Stimulated activated CD4-positive, alpha-beta T cell treated with anti-CD3 and anti-CD28 coated beads, Interleukin-15, amount 100 ng/mL, for 1 hour (primary cell): ENCODE measurements at places on chromosomes 2 and 18.

DNA sequence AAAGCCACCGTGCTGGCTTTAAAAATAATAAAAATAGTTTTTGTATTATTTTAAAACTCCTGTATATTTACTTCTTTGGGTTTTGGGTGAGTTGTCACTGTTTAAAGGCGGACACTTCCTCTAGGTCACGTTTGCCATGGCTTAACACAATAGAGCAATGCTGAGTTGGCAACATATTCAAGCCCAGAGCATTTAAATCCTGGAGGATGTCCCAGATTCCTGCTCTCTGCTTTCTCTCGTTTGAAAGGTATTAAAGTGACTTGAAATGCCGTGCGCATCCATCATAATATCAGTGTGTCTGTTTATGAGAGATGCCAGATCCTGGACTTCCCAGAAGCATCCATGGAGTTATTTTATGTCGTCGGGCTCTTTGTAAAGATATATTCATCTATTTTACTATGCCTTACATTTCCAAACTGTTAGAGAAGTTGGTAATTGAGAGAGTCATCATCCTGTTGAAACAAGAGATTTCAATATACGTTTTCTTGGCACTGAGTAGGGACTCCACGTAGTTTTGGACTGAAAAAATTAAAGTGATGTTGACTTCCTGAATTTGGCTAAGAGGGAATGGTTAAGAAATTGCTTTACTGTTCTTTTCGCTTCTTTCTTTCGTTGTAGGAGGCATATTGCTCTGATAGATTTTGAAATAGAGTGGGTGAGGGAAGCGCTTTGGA lies 150.6 kb downstream of the ZNF236 start:
- DNase-seq, result no peak

- DNase-seq, result no peak
Measured at GRCh38 chr18:77102259-77103040, 30.1 kb downstream of the MBP start.

- no peak for DNase-seq
Measured at GRCh38 chr2:85989288-85989865, 100.6 kb upstream of the ST3GAL5 start.

- no peak for DNase-seq
Measured at GRCh38 chr2:23835988-23836387, 90.9 kb downstream of the ATAD2B start.

DNA sequence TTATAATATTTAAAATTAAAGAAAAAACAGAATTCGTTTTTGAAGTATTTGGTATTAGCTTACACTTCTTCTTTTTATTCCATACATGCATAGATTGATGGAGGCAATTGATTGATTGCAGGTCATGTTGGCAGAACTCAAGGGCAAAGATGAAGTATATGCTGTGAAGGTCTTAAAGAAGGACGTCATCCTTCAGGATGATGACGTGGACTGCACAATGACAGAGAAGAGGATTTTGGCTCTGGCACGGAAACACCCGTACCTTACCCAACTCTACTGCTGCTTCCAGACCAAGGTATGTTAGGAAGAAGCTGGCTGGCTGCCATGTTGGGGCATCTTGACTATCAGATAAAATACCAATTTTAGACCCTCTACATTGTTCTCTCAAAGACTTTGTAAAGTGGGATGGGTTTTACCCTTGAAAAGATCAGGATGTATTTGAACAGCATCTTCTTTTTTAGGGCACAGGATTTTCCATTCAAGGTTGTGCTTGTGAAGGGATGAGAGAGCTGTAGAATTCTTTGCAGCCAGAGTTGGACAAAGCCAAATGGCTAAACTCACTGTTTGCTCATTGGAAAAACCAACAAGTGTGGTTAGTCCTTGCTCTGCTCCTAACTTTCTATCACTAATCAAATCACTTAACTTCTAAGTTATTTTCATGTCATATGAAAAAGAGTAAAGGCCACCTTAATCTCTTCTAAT lies 286.8 kb upstream of the EPAS1 start:
- DNase-seq, result no peak

DNA sequence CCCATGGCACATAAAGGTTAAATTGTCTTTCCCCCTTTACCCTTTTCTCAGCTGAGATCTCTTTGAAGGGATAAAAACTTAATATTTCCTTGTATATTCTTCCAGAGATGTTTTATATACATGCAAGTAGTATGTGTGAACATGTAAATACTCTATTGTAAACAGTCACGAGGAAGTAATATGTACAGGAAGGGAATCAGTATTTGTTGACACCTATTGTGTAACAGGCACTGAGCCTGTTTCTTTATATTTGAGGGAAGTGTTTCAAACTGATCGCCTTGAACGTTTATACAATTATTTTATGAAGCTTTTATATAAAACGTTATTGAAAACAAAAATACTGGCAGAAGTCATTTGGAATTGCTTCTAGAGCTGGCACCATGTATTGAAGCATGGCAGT lies 13.2 kb downstream of the RALBP1 start:
- no peak for DNase-seq

DNA sequence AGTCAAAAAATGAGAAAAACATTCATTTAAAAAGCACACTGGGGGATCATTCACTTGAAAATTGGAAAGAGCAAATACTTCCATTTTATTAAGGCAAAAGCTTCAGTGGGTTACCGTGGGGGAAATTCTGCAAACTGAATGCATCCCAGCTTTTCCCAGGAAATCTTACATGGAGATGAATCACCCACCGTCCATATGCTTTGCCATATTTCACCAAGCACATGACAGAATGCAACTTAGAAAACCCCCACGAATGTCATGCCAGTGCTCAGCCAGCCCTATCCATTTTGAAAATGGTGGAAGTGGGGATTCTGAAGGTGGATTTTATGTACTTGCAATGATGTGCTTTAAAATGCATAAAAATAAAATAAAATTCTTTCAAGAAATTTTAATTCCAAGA lies 485.5 kb upstream of the ID2 start:
- DNase-seq, result no peak

DNA sequence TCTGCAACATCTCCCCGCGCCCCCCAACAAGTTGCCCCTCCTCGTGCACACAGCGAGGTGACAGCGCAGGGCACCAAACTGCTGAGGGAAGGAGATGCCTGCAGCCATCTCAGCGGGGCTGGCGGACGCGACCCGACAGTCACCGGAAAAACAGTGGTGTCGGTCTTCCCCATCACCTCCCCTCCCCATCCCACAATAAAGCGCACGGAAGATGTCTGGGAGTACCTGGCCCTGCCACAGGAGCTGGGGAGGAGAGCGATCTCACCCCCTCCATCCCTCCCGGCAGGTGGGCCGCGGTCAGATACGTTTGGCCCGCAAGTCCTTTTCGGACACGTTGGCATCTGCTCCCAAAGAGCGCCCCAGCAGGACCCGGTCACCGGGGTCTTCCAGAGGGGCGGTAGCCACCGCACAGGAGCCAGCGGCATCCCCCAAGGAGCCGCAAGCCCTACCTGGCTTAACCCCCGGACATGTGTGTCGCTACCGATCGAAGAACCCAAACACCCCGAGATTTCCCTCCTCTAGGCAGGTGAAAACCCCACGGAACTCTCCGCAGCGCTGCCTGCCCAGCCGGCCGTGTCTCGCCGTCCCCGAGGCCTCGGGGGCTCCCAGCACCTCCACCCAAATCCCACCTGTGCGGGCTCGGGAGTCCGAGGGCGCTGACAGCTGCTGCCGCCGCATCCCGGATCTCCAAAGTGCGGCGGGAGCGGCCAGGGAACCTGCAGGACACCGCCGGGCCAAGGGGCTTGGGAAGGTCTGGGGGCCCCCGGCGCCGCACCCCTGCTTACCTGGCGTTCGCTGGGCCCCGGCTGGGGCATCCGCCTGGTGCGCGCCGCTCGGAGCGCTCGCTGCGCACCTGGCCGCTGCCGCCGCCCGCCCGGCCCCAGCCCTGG lies 657 bp downstream of the ATP8B1 start:
- no peak for DNase-seq

DNA sequence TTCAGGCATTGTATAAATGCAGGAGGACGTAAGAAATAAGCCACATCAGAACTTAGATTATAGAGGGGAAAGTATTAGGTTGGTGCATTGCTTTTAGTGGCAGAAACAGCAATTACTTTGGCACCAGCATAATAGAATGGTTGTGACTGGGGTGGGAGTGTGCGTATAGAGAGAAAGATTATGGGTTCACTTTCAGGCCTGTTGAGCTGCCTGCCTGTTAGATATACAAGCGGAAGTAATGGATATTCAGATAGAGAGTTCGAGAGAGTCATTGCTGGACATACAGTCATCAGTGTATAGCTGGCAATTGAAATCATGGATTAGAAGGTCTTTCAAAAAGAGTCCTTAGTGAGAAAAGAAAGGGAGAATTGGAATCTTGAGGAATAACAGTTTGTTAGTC lies 139.2 kb upstream of the MYO3B start:
- DNase-seq, result no peak

DNA sequence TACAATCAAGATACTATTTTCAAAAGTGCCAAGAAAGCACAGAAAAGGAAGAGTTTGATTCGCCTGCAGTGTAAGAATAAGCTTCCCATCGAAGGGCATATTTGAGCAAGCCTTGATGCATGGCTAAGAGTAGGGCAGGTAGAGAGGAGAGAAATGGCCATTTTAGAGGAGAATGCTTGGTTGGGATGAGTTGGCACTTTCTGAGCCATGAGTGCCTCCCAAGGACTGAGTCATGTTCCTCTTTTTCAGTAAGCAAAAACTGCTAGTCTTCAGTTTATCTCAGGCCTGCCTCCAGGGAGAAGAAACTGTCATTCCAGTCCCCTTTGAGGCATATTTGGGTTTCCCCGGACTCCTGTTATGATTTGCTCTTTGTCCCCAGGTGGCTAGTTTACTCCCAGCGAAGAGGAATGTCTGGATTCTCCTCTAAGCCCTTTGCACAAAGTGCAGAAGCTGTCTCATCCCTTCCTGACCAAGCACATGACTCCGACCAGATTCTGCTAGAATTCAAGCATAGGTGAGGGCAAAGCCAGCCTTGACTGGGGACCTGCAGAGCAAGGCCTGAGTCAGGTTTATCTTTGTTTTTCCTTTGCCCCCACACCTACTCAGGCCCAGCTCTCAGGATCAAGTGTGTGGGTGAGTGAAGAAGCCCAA lies 115.2 kb downstream of the TTC32 start:
- no peak for DNase-seq

DNA sequence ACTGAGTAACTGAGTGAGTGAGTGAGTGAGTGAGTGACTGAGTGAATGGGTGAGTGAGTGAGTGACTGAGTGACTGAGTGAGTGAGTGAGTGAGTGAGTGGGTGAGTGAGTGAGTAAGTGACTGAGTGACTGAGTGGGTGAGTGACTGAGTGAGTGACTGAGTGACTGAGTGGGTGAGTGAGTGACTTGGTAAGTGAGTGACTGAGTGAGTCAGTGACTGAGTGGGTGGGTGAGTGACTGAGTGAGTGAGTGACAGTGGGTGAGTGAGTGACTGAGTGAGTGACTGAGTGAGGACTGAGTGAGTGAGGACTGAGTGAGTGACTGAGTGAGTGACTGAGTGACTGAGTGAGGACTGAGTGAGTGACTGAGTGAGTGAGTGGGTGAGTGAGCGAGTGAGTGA lies 13.9 kb downstream of the MAL start:
- no peak for DNase-seq

DNA sequence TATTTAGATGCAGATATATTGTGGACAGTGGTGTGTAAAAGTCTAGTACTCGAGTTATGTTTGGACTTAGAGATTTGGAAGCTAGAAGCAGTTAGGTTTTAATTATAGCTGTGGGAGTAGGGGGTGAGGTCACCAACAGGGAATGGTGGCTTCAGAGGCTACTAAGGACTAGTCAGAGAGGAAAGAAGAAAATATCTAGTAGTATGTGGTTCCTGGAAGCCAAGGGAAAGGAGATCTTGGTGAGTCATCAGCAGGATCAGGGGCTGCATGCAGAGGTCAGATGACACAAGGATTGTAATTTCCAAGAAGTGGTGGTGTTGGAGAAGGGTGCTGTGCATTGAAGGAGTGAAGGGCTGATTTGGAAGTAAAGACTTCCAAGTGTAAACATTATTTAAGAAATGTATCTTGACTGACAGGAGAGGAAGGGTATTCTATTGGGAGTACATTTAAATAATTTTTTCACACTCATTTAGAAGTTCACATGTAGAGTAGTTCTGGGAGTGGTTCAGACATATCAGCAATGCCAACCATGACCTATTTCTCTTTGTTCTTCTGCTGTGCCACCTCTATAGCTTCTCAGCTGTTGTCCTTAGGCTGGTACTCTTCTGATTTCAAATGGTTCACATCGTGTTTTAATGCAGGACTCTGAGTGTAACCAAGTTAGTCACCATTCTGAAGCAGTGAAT lies 59.1 kb downstream of the ACSL3 start:
- DNase-seq, result no peak

GRCh38 chr2:150888337-150888736 lies 373.3 kb downstream of the RBM43 start:
- no peak for DNase-seq

DNA sequence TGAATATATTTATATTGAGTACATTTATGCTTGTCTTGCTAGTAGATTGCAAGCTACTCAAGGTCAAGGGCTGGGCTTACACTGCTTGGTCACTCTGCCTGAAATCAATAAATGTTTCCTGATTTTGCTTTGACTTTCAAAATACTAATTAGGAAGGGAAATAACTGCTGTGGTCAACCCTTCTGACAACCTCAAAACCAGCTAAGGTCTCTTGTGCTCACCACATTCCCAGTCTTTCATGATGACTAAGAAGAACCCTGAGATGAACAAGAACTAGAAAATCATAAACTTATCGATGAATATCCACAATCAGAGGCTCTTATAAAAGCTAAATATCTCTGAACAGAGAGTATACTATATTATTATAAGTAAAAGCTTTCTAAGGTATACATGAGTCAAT lies 33.3 kb downstream of the ABCB11 start:
- DNase-seq, result no peak

DNA sequence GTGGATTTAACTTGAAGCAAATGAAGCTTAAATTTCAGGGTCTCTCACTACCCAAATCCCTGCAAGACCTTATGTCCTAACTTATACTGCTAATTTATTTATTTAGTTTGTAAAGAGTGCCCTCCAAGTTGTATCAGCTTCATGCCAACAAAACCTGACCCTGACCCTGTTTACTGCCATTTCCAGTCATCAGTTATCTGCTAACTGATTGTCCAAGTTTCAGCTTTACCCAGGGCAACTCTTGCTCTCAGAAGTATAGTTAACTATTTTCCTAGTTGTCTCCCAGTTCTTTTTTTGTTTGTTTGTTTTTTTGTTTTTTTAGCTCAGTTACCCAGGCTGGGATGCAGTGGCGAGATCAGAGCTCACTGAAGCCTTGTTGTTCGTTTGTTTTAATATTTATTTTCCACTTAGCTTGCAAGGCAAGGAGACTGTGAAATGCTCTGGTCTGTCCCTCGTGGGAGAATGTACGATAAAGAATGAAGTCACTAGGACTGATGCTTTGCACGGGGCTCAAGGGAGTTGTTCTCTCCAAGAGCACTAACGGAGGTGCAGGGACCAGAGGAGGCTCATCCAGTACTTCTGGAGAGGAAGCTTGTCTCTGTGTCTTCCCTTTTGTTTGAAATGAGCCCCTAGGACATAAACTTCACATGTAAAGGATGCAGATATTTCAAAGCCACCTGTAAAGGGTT lies 35.3 kb downstream of the MYOM1 start:
- DNase-seq, result no peak

DNA sequence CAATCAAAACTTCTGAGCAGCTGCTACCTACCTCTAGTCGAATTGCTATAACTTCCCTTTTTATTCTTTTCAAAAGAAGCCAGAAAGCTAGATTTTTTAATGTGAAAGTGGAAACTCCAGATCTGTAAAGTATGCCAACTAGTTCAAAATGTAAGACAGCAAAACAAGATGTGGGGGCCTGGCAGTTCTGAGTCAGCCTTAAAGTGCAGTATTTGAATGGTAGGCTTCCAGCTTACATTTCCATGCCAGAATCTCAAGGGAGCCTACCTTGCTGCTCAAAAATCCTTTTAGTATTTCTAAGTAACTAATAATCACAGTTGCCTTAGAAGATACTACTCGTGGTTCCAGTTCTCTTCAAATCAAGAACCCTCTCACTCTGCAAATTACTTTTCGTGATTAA lies 1288.7 kb downstream of the LRP1B start:
- DNase-seq, result no peak
